Hematopoietic multipotent progenitor cell treated with erythropoietin and hydrocortisone succinate and interleukin-3 and kit ligand, for 6 days (in vitro differentiated cells): ENCODE measurements at places on chromosomes 13 and 19.

DNA sequence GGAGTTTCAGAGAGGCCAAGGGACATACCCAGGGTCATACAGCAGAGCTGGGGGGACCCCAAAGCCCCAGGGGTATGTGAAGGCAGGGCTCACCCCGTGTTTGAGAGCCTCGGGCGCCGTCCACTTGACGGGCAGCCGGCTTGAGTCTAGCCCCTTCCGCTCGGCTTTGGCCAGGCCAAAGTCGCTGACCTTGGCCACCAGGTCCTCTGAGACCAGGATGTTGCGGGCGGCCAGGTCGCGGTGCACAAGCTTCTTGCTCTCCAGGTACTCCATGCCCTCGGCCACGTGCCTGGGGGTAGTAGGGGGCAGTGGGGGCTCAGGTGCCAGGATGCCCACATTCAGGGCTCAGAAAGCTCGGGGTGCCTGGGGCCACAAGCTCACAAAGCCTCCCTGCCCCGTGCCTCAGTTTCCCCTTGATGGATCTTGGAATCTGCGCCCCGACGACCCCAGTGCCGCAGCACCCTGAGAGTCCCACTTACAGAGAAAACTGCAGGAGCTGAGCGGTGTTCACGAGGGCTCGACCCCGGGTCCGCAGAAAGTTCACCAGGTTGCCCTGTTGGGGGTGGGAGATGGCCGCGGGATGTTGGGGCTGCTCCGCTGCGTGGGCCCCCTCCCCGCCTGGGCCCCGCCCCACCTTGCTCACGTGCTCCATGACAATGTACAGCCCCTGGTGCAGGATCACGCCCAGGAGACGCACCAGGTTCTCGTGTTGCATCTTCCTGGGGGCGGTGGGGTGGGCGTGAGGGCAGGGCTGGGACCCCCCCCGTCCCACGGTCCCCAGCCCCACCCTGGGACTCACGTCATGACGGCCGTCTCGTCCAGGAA, 7.1 kb downstream of the MATK start:
- DNase-seq: no peak

DNA sequence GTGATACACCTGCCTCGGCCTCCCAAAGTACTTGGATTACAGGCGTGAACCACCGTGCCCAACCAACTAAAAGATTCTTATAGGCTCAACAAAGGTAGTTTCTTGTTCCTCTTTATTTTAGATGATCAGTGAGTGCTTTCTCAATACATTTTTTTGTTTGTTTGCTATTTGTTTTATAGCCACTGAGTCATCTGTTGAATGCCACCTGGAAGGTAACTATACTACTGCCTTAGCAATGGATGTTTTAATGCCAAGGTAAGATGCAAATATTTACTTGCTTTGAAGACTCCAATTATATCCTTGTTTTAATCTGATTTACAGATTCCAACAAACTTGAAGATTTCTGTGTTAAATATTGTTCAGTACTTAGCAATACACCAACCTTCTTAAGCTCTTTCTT, 2807.4 kb upstream of the PCDH20 start:
- DNase-seq: no peak

DNA sequence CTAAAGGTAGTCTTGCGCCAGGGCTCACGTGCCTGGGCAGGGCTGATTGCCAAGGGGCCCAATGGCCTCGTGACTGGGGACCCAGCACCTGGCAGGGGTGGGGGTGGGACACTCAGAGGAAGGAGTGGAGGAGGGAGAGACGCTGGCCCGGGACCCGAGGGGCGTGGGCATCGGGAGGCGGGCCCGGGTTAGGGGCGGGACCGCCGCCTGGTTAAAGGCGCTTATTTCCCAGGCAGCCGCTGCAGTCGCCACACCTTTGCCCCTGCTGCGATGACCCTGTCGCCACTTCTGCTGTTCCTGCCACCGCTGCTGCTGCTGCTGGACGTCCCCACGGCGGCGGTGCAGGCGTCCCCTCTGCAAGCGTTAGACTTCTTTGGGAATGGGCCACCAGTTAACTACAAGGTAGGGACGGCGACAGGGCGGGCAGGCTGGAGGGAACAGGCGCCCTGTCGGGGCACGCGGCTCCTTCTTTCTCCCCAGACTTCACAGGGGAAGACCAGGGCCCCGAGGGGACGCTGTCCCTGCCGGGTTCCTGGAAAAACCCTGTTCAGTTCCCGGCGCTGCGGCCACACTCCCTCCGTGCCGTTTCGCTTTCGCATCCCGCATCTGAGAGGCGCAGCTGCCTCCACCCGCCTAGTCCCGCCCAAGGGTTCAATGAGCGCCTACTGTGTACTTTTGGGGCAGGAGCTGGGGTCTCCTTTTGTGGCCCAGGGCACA, at the start of gene IFI30:
IFI30 (plus strand) TSS at position 242 of the 717 bp plus-strand sequence; CDS start at position 271, 29 bp downstream.
- DNase-seq: peak; percentile 84

DNA sequence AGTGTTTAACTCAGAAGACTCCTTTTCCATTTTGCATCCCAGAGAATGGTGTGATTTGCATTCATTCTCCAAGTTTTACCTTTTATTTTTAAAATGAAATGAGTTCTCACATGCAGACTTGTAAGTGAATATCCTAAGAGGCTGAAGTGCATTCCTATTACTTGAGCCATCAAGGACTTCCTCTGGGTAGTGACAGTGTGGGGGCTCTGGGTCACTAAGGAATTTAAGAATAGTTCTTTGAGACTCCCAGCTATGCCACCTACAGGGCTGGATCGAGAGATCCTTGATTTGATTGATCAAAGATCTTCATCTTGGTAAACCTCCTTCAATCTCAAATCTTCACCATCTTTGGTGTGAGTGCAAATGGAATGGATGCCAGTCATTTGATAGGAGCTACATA, 36.3 kb upstream of the SLC10A2 start:
- DNase-seq: no peak

DNA sequence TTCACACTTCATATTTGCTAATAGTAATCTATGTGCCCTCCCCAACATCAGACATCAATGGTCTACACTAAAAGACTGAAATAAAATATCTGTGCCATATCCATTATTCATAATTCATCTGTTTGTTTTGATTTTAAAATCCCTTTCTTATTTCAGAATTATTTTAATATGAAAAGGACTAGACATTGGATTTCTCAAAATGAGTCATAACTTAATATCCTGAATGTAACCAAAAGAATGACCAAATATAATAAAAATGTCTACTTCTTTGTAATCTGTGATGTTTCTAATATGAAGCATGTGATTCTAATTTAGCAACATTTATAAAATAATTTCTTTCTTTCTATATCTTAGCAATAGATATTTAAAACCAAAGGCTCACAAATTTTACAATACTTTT, 64.9 kb downstream of the MZT1 start:
- DNase-seq: no peak

- peak; percentile 90 for DNase-seq
Observed at GRCh38 chr13:46184277-46184699, 2.3 kb upstream of the LCP1 start.
